SW 1271 (cell line): ENCODE measurements at places on chromosomes 4 and X.

DNA sequence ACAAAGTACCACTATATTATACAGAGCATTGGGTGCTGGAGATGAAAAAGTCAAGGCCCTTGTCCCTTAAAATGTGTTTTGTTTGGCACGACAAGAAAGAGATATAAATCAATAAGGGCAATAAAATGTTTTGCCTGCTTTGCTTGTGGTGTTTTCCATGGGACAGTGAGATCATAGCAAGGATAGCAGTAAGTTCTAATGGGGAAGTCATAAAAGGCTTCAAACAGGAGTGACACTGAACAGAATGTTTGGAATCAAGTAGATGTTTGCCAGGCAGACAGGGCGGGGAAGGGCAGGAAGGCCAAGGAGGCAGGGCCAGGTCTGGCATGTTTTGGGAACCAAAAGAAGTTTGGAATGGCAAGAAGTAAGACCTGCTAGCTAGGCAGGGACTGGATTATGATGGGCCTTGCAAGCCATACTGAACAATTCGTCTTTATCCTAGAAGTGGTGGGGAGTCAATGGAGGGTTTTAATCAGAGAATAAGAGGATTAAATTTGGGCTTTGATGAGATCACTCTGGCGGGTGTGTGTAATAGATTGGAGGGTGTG is 16.4 kb downstream of the FGF2 start:
- no peak for DNase-seq

DNA sequence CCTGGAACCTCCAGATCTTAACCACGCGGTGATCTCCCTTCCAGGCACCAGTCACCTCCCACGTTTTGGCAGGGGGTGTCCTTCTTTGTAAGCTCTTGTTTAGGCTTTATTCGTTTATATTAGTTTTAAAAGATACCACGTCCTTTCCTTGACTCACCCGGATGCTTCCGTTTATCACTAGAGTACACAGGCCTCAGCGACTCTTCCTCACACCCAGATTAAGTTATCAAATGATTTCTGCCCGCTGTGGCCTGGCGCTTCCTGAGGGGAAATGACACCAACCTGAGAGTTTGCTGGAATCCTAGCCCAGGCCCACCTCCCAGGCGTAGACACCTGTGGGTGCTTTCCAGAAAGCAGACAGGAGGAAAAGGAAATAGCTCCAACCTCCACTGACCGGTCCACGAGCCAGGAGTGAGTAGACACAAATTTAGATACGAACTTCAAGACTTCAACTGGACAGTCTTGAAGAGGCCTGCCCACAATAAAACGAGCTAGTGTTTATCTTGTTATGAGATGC is 756 bp upstream of the ADAMTS3 start:
- DNase-seq, result no peak

DNA sequence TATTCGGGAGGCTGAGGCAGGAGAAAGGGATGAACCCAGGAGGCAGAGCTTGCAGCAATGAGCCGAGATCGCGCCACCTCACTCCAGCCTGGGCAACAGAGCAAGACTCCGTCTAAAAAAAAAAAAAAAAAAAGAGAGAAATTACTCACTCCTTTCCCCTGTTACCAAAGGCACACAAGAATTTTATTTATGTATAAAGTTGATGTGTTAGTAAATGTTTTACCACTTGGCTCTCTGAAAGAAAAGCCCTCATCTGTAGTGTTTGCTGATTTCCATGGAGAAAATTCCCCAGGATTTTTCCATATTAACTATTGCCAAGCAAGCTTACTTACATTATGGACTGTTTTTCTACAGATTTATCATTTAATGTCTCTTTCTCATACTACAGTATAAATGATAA is 142.1 kb upstream of the PABPC4L start:
- no peak for DNase-seq

- no peak for DNase-seq
These were observed 39.0 kb upstream of the HGFAC start for GRCh38 chr4:3402491-3403347.

DNA sequence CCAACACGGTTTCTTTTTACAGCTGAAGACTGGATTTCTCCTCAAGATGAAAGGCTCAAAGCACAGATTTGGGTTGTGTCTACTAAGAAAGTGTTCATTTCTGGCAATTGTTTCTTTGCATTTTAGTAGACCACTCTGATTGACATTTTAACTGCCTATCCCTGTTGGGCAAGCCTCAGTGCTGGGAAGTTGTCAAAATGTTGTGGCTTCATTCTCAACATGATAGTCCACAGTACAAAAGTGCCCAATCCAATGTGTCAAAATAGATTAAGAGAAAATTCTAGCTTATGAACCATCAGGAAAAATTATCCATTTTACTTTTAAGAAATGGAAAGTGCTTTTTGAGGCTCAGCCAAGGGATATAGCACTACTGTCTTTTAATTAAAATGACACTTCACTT is 323.9 kb upstream of the PRPS2 start:
- DNase-seq, result no peak

DNA sequence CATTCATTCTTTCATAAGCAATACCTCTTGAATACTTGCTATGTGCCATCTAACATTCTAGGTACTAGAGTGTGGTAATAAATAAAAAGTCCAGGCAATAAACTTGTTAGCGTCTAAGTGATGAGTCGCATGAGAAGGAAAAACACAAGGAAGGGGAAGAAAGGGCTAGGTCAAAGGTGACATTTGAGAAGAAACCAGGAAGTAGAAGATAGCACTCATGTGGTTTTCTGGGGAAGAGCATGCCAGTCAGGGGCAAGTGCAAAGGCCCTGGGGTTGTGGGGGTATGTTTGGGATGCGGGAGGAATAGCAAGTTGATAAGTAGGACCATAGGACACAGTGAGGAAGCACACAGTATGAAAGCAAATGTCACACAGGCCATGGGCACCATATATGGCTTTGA is 157.0 kb downstream of the TSPAN5 start:
- no peak for DNase-seq
